ENCODE measurements at places on chromosomes 13 and 19.
A peak's percentile ranks its signal among the peaks of the same experiment; 100 is the strongest.

GRCh38 chr19:3289971-3290569 lies 65.6 kb downstream of the CELF5 start:
- H3K4me3 ChIP-seq, result no peak overlapping the region
- no peak overlapping the region for H3K27ac ChIP-seq
- no peaks in the 10 kb centered on the region for H3K36me3 ChIP-seq
- DNase-seq, result no peak
- H3K27me3 ChIP-seq, result peaks cover 6% of the 10 kb centered on the region

GRCh38 chr19:56111601-56112312 lies 9.3 kb downstream of the ZNF787 start:
- H3K36me3 ChIP-seq, result no peaks in the 10 kb centered on the region
- peak; percentile 65 for DNase-seq
- H3K27ac ChIP-seq, result peak overlapping the region; percentile 46
- H3K4me3 ChIP-seq, result no peak overlapping the region
- H3K27me3 ChIP-seq, result no peaks in the 10 kb centered on the region
- H3K4me1 ChIP-seq, result peaks cover 49% of the 10 kb centered on the region

DNA sequence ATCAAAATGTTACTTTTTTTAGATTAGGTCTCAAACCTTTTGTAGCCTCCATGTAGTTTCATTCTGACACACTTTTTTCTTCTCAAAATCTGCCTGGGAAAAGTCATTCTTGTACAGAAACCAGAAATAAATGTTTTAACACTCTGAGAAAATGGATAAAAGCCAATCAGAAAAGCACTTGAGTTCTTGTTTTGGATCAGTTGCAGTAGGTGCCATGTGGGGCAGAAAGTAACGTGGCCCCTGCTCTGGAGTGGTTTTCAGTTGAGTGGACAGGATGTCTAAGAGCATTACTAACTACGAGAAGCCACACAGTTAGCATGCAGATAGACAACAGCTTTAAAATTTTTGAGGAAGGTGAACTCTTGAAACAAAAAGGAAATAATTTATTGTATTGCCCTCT lies 19.1 kb downstream of the GPR183 start:
- peak overlapping the region; percentile 48 for H3K27ac ChIP-seq
- peak; percentile 50 for DNase-seq
- H3K27me3 ChIP-seq, result no peaks in the 10 kb centered on the region

- peak overlapping the region; percentile 90 for H3K27ac ChIP-seq
- peaks cover 24% of the 10 kb centered on the region for H3K36me3 ChIP-seq
- peak overlapping the region; percentile 91 for H3K4me3 ChIP-seq
- peaks cover 46% of the 10 kb centered on the region for H3K4me1 ChIP-seq
- DNase-seq, result peak; percentile 66
These were observed 2.0 kb downstream of the FBL start for GRCh38 chr19:39843919-39844793.

GRCh38 chr13:110012102-110012739 lies 225.8 kb upstream of the IRS2 start:
- DNase-seq, result no peak
- no peaks in the 10 kb centered on the region for H3K36me3 ChIP-seq

DNA sequence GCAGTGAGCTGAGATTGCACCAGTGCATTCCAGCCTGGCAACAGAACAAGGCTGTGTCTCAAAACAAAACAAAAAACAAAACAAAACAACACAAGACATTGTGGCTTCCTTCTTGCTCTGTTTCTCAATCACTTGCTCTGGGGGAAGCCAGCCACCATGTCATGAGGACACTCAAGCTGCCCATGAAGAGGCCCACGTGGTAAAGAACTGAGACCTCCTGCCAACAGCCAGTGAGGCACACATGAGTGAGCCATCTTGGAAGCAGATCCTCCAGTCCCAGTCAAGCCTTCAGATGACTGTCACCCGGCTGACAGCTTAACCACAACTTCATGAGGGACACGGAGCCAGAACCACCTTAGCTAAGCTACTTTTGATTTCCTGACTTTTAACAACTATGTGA lies 25.2 kb downstream of the CPT1C start:
- no peaks in the 10 kb centered on the region for H3K27me3 ChIP-seq
- no peaks in the 10 kb centered on the region for H3K36me3 ChIP-seq
- H3K4me3 ChIP-seq, result no peak overlapping the region
- peak overlapping the region; percentile 7 for H3K27ac ChIP-seq
- no peak for DNase-seq

DNA sequence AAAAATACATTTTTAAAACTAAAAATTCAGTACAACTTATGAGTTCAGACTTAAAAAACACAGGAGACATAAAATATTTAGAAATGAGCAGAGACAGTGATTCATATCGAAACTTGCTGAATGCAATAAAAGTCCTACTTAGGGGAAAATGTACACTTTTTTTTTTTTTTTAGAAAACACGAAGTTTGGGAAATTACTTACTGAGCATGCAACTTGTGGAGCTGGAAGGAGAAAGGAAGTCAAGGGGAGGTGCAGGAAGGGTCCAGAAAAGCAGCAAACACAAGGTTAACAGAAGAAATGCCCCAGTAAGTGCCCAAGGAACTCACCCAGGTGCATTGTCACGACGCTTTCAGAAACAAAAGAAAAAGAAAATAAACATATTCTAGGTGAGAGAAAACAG lies 18.6 kb upstream of the LAIR1 start:
- H3K4me1 ChIP-seq, result peaks cover 38% of the 10 kb centered on the region
- H3K4me3 ChIP-seq, result no peak overlapping the region
- no peak for DNase-seq

DNA sequence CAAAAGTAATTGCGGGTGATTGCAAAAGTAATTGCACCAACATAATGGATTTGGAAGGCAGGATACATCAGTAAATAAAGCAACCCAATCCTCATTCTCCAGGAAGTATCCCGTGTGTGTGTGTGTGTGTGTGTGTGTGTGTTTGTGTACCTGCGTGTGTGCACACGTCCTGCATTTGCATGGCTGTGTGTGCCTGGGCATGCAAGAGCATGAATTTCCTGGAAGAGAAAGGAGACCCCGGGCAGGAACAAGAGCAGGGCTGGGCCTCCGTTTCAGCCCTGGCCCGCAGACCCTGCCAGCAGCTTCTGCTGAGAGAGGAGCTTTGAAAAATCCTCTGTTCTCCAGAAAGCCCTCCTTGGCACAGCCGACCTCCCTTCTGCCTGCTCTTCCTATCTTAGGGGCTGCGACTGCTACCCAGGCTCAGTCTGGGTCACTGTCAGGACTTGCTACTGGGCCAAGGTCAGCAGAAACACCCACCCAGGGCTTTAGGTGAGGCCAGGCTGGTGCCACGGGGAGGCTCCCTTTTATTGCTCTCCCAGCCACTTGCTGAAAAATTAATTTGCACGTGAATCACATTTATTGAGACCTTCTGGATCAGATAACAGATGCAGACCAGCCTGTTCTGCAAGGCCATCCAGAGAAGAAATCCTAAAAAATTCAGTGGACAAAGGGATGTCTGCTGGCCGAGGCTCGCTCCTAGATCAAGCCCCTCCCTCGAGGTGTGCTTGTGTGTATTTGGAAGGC lies 258.3 kb downstream of the ZNF536 start:
- DNase-seq, result no peak
- H3K27ac ChIP-seq, result no peak overlapping the region
- no peaks in the 10 kb centered on the region for H3K36me3 ChIP-seq
- no peaks in the 10 kb centered on the region for H3K4me1 ChIP-seq
- H3K4me3 ChIP-seq, result no peak overlapping the region

DNA sequence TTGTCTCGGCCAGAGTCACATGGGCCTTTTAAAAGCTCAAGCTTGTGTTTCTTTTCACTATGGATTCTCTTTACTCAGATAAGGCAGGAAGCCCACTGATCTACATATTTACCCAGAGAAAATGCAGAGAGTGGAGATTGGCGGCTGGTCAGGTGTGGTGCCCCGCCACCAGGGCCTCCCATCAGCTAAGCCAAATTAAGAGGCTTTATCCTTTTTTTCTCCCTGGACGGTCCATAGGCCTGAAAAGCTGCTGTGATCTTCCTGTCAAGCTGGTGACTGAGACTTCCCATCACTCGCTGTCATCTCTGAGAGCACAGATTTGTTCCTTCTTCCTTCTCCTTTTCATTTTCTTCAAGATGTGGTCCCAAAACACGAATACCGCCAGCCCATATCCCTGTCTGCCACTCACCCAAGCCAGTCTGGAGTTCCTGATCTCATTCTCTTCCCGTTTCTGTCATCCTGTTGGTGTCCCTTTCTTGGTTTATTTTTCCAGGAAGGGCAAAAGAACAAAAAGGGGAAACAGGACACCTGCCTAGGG lies 1.9 kb downstream of the SAFB start:
- DNase-seq, result no peak
- H3K27ac ChIP-seq, result peak overlapping the region; percentile 86
- peaks cover 75% of the 10 kb centered on the region for H3K4me1 ChIP-seq
- H3K36me3 ChIP-seq, result peaks cover 79% of the 10 kb centered on the region
- peak overlapping the region; percentile 100 for H3K4me3 ChIP-seq

GRCh38 chr13:100921139-100921538 lies 246.5 kb upstream of the TMTC4 start:
- no peaks in the 10 kb centered on the region for H3K4me1 ChIP-seq
- H3K4me3 ChIP-seq, result no peak overlapping the region
- no peak overlapping the region for H3K27ac ChIP-seq
- no peak for DNase-seq

DNA sequence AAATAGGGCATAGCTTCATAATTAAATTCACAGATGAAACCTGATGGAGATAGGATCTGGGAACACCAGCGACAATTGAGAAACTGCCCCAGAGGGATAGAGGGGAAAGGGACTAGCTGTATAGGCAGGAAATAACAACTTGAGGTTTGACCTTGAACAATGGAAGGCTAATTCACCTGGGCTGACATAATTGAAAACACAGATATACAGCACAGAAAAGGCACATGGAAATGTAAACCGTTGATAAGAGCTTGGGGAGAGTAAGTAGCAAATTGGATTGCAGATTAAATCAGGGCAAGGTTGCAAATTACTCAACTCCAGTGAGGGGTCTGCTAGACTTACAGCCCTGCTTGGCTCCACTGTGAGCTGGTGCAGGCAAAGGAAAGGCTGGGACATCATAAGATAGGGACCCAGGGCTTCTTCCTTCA lies 246.7 kb downstream of the DLEU7 start:
- peaks cover 44% of the 10 kb centered on the region for H3K4me1 ChIP-seq
- no peaks in the 10 kb centered on the region for H3K36me3 ChIP-seq
- DNase-seq, result no peak
- peaks cover 2% of the 10 kb centered on the region for H3K27me3 ChIP-seq
- H3K4me3 ChIP-seq, result no peak overlapping the region
- no peak overlapping the region for H3K27ac ChIP-seq

GRCh38 chr19:33789344-33789743 lies 7.3 kb upstream of the KCTD15 start:
- no peak for DNase-seq
- peaks cover 17% of the 10 kb centered on the region for H3K27me3 ChIP-seq
- peaks cover 13% of the 10 kb centered on the region for H3K4me1 ChIP-seq
- no peak overlapping the region for H3K4me3 ChIP-seq

DNA sequence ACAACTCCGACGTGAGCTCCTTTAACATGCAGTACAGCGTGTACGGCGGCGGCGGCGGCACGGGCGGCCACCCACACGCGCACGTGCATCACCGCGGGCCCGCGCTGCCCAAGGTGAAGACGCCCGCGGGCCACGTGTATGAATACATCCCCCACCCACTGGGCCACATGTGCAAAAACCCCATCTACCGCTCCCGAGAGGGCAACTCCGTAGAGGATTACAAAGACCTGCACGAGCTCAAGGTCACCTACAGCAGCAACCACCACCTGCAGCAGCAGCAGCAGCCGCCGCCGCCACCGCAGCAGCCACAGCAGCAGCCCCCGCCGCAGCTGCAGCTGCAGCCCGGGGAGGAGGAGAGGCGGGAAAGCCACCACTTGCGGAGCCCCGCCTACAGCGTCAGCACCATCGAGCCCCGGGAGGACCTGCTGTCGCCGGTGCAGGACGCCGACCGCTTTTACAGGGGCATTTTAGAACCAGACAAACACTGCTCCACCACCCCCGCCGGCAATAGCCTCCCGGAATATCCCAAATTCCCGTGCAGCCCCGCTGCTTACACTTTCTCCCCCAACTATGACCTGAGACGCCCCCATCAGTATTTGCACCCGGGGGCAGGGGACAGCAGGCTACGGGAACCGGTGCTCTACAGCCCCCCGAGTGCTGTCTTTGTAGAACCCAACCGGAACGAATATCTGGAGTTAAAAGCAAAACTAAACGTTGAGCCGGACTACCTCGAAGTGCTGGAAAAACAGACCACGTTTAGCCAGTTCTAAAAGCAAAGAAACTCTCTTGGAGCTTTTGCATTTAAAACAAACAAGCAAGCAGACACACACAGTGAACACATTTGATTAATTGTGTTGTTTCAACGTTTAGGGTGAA lies 6.6 kb downstream of the SLITRK5 start:
- no peak for DNase-seq
- H3K27me3 ChIP-seq, result peaks cover 50% of the 10 kb centered on the region
- H3K27ac ChIP-seq, result no peak overlapping the region

DNA sequence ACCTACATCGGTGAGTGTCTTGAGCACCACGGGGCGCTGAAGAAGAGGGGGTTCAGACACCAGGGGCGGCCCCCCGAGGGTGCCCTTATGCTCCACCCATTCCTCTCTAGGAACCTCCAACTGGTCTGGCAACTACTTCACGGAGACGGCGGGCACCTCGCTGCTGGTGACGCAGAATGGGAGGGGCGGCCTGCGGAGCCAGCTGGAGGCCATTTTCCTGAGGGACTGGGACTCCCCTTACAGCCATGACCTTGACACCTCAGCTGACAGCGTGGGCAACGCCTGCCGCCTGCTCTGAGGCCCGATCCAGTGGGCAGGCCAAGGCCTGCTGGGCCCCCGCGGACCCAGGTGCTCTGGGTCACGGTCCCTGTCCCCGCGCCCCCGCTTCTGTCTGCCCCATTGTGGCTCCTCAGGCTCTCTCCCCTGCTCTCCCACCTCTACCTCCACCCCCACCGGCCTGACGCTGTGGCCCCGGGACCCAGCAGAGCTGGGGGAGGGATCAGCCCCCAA lies 12.1 kb downstream of the HIPK4 start:
- no peak overlapping the region for H3K4me3 ChIP-seq
- H3K27ac ChIP-seq, result no peak overlapping the region
- no peaks in the 10 kb centered on the region for H3K27me3 ChIP-seq
- peaks cover 6% of the 10 kb centered on the region for H3K36me3 ChIP-seq
- DNase-seq, result no peak
- H3K4me1 ChIP-seq, result peaks cover 22% of the 10 kb centered on the region

DNA sequence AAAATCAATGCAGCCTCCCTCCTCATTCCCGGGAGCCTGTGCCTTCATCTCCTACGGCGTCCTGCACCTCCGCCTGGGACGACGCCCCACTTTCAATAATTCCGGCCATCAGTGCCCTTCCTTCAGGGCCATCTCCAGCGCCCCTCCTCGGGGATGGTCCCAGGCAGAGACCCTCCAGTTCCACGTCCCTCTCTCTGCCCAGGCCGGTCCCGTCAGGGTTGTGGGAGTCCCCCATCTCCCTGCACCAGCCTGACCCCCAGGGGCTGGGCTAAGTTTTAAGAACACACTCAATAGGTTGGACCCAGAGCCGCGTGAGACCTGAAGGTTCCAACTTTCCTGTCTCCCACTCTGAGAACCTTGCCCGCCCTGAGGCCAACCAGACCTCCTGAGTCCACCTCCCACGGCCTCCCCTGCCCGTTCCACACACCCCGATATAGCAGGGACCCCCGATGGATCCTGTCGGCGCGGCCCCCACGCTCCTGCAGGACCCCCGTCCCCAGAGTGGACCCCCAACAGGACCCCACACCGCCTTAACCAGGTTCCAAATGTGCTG lies 646 bp downstream of the TMEM161A start:
- no peaks in the 10 kb centered on the region for H3K27me3 ChIP-seq
- peaks cover 32% of the 10 kb centered on the region for H3K4me1 ChIP-seq
- no peak for DNase-seq
- peak overlapping the region; percentile 97 for H3K27ac ChIP-seq
- peaks cover 9% of the 10 kb centered on the region for H3K36me3 ChIP-seq
- H3K4me3 ChIP-seq, result peak overlapping the region; percentile 95
